ENCODE measurements at places on chromosomes 2 and 18.

DNA sequence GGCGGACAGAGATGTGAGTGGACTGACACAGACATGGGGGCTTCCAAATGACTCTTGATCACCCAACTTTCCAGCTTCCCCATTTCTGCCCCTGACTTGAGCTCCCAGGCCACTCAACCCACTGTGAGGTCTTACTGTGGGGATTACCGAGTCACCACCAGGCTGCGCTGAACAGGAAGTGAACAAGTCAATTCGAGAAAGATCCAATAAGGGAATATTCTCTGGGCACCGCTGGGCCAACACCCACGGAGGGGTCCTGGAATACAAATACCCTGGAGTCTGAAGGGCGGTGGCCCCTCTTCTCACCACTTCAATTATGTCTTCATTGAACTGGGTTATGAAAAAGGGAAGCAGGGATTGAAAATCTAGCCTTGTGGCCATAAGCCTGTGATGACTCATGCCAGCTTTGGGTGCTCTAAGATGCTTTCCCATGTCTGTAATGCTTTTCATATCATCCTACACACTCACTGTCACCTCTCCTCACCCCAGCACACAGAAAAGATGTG, 37.7 kb downstream of the BCL11A start:
- DNase-seq, result peak; percentile 35

DNA sequence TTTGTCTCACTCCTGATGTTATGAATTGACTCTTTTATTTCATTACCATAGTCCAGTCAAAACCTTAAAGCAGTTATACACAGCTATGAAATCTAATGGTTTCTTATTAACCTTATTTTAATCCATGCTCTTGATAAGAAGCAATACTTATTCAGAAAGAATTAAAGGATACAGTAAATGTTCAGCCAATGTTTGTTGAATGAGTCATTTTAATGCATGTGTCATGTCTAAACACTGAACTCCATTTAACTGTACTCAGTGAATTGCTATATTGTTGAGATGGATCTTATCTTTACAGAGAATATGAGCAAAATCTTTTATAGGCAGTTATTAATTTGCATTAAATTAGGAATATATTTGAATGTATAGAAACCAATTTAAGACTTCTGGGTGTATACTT, 135.1 kb upstream of the TFPI start:
- DNase-seq, result no peak

DNA sequence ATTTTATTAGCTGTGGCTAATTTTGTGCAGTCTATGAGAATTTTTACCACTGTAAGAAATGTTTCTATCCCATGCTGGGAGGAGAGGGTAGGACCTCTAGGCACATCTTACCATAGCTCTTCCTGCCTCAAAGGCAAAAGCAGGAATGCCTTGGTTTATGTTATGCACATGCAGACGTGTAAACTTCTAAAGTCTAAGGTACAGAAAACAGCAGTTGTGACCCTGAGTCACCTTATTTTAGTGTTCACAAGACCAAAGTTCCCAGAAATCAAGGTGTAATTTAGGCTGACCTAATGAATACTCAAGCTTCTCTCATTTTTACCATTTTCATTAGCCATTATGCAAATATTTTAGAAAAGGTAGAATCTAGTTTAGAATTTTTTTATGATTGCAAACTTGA, 15.4 kb upstream of the WIPF1 start:
- DNase-seq, result no peak

- DNase-seq, result no peak
These were observed 4.3 kb downstream of the EPHA4 start for GRCh38 chr2:221567809-221568208.

- no peak for DNase-seq
These were observed 34.0 kb downstream of the CCDC195 start for GRCh38 chr2:224682134-224682533.

DNA sequence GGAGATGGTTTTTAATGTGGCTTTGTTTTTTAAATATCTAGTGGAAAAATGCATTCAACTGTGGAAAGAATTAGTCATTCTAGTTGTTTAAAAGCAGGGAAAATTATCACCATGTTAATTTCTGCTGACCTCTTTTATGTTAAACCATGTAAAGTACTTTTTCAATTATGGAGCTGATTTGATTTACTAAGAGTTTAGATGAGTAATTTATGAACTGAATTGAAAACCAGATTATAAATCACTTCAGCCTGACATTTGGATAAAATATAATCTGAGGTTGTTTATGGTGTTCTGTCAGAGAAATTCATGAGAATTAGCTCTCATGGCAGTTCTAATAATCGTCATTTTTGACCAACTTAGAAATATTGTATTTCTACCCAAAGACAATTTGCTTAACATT, 11.6 kb downstream of the ITGA4 start:
- DNase-seq, result no peak

GRCh38 chr2:15800495-15801329, 139.6 kb upstream of the MYCN start:
- DNase-seq, result no peak

GRCh38 chr2:177906041-177906718, 166.4 kb downstream of the PDE11A start:
- DNase-seq, result peak; percentile 84

- DNase-seq, result no peak
These were observed 3.7 kb upstream of the SP9 start for GRCh38 chr2:174330945-174331594.

All from stimulated activated CD8-positive, alpha-beta memory T cell treated with anti-CD3 and anti-CD28 coated beads, Interleukin-4, amount 100 ng/mL, for 48 hours (primary cell).